Natural killer cell (primary cell): ENCODE measurements at places on chromosomes 7 and 10. TPM values are rescaled to one million over a fixed set of nuclear protein-coding genes. Genes with fewer than 3 reads are reported as not detected.

GRCh38 chr7:84669177-84669732, 474.7 kb upstream of the SEMA3A start:
- no peak overlapping the region for H3K4me3 ChIP-seq
- H3K4me1 ChIP-seq, result no peaks in the 10 kb centered on the region
- H3K36me3 ChIP-seq, result no peaks in the 10 kb centered on the region
- DNase-seq, result no peak
- no peak overlapping the region for H3K27ac ChIP-seq

DNA sequence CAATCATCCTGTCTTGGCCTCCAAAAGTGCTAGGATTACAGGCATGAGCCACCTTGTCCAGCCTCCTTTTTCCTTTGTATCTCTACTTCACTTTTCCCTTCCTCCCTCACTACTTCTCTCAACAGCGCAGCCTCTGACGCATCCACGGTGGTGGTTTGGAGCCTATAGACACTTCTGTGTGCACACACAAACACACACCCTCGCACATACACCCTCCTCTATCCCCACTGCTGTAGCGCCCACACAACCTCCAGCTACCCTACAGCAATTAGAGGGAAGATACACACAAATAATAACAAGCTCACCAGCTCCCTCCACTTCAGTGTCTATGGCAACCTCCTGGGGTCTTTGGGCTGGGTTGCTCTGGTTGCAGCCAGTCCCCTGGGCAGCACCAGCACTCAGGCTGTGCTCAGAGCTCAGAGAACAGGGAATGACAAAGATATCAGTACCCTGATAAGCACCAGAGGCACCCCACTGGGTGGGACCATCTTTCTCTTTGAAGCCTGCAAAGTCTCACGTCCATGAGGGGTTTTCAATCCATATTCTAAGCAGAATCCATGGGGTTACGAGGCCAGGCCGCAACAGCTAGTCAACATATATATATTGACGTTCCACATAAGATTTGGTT, 3.3 kb upstream of the CAMK2G start:
- DNase-seq, result no peak
- no peak overlapping the region for H3K4me3 ChIP-seq
- no peaks in the 10 kb centered on the region for H3K27me3 ChIP-seq
- no peaks in the 10 kb centered on the region for H3K36me3 ChIP-seq
- H3K27ac ChIP-seq, result no peak overlapping the region

- no peaks in the 10 kb centered on the region for H3K36me3 ChIP-seq
- H3K27me3 ChIP-seq, result no peaks in the 10 kb centered on the region
- H3K27ac ChIP-seq, result no peak overlapping the region
- no peak overlapping the region for H3K4me3 ChIP-seq
- DNase-seq, result peak; percentile 2
Measured at GRCh38 chr7:144255471-144255897, 9.1 kb downstream of the OR2A7 start.

GRCh38 chr10:104128214-104128613, 6.2 kb downstream of the SFR1 start:
- H3K4me3 ChIP-seq, result no peak overlapping the region
- peaks cover 2% of the 10 kb centered on the region for H3K36me3 ChIP-seq

DNA sequence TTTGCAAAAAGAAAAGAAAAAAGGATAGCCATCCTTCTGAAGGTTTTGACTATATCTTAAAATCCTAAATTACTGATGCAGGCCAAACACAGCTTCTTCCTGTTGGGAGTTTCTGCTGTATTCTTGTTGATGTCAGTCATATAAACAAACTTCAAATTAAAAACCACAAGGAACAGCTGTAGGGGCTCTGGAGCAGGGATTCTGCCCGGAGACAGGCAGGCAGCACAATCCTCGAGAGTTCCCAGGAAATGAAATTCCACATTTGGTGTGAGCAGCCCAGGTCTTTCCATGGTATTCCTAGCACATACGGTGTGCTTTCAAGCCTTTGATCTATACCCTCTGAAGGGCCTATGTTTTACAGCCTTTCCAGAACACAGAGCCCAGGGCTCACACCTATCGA, 43.2 kb downstream of the INSYN2A start:
- H3K27ac ChIP-seq, result no peak overlapping the region
- H3K4me1 ChIP-seq, result no peaks in the 10 kb centered on the region
- no peak for DNase-seq
- no peak overlapping the region for H3K4me3 ChIP-seq
- no peaks in the 10 kb centered on the region for H3K27me3 ChIP-seq
- no peaks in the 10 kb centered on the region for H3K36me3 ChIP-seq

DNA sequence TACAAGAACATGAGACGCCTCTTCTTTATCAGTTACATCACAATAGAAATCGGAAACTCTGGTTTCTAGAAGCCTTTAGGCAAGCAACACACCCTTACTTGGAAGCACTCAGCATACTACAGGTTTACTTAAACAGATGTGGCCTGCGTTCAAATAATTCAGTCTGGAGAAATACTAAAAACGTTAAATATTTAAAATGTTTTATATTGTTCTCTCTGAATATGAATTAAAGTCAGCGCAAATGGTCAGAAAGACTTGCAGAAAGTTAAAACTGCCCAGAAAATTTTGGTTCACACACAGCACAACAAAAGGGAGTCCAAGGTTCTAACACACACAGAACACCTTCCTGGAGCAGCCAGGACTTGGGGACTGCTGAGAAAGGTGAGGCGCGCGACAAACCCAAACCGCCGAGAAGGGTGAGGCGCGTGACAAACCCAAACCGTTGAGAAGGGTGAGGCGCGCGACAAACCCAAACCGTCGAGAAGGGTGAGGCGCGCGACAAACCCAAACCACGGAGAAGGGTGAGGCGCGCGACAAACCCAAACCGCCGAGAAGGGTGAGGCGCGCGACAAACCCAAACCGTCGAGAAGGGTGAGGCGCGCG, 25.8 kb downstream of the ESYT2 start:
- H3K4me3 ChIP-seq, result no peak overlapping the region
- peaks cover 28% of the 10 kb centered on the region for H3K4me1 ChIP-seq
- H3K27ac ChIP-seq, result peak overlapping the region; percentile 88
- DNase-seq, result peak; percentile 45
- H3K27me3 ChIP-seq, result no peaks in the 10 kb centered on the region
- peaks cover 16% of the 10 kb centered on the region for H3K36me3 ChIP-seq

DNA sequence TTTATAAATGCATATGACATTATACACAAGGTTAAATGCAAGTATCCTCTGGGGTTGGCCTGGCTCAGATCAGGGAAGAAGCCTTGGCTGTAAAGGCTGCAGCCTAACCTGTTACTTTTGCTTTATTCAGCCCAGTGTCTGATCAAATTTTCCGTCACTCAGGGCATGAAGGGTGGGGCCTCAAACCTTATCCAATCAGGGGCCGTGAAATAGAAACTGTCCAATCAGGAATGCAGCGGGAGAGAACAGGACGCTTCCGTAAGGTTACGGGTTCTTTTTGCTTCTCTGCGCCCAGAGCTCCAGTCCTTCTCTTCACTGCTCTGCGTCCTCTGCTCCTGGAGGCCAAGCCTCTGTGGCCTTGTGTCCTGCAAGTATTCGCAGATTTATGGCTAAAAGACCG, at the start of gene ZNF716:
ZNF716 (plus strand) TSS at position 274 of the 400 bp plus-strand sequence; CDS start at position 386, 112 bp downstream.
- H3K4me1 ChIP-seq, result no peaks in the 10 kb centered on the region
- H3K4me3 ChIP-seq, result no peak within 1 kb of the TSS
- H3K36me3 ChIP-seq, result no peaks in the 10 kb centered on the region

DNA sequence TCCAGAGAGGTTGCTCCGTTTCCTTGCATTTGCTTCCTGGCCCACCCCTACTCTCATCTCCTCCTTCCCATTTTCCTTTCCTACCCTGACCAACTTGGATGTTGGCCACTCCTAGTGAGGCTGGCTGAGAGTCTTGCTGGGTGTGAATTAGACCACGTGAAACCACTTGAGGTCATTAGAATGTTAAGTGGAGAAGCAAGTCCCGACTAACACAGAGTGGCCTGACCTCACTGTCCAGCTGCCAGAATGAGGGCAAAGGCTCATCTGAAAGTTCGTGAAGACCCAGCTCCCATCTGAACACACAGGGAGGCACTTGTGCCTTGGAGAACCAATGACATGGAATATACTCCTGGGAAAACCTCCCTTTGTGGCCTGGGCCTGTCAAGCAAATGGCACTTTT, 80.8 kb downstream of the WDR11 start:
- no peak for DNase-seq
- H3K4me3 ChIP-seq, result no peak overlapping the region
- no peaks in the 10 kb centered on the region for H3K27me3 ChIP-seq

GRCh38 chr10:130394832-130395231, 258.6 kb downstream of the GLRX3 start:
- H3K27ac ChIP-seq, result no peak overlapping the region
- H3K4me3 ChIP-seq, result no peak overlapping the region
- no peaks in the 10 kb centered on the region for H3K27me3 ChIP-seq
- no peak for DNase-seq
- no peaks in the 10 kb centered on the region for H3K36me3 ChIP-seq

GRCh38 chr10:129771991-129772431, 192.1 kb downstream of the EBF3 start:
- no peak overlapping the region for H3K27ac ChIP-seq
- no peaks in the 10 kb centered on the region for H3K4me1 ChIP-seq
- peaks cover 3% of the 10 kb centered on the region for H3K36me3 ChIP-seq
- H3K27me3 ChIP-seq, result no peaks in the 10 kb centered on the region
- peak; percentile 7 for DNase-seq

DNA sequence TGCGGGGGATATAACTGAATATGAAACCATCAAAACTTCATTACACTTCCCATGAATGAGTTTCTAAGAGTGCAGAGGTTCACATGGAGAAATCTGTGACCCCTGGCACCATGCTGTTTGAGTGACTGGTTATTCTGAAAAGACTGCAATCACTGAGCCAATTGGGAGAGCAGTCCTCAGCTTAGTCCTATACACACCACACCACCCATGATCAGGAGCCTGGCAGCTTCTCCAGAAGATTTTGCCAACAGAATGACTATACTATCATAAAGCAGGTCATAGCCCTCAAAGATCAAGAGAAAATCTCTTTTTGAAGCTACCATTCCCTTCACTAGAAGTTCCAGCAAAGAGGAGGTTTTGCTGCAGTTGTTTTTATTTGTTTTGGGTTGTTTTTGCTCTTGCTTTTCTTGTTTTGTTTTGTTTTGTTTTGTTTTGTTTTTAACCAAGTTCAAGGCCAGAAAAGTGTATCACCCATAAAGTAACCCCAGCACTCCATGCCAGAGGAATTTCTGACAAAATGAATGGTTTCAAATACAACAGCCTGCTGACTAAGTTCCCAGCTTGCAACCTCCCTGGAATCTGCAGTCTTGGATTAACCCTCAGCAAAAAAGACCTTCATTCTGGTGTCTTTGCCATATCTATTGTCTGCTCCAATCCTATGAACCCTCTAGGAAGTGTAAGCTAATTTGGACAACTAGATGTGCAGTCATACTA, 19.7 kb upstream of the HGF start:
- H3K4me1 ChIP-seq, result no peaks in the 10 kb centered on the region
- no peak for DNase-seq
- no peaks in the 10 kb centered on the region for H3K27me3 ChIP-seq
- H3K36me3 ChIP-seq, result no peaks in the 10 kb centered on the region

Gene ALDH18A1
- 33.4 TPM for total RNA-seq

DNA sequence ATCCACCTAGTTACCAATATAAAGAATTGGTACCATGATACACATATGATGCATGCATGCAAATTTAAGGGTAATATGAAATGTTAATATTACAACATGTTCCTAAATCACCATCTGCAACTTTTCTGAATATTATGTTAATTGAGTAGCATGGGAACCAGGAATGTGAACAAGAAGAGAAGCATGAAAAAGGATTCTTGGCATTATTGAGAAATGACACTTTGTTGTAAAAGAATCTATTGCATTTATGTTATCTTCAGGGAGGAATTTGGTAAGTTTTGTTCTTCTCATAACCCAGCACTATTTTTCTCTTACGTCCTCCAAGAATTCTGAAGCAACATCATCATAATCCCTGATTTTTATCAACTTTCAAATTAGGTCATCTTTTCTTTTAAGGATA, 159.9 kb upstream of the SLC25A13 start:
- no peaks in the 10 kb centered on the region for H3K36me3 ChIP-seq
- no peak for DNase-seq
- no peaks in the 10 kb centered on the region for H3K27me3 ChIP-seq

DNA sequence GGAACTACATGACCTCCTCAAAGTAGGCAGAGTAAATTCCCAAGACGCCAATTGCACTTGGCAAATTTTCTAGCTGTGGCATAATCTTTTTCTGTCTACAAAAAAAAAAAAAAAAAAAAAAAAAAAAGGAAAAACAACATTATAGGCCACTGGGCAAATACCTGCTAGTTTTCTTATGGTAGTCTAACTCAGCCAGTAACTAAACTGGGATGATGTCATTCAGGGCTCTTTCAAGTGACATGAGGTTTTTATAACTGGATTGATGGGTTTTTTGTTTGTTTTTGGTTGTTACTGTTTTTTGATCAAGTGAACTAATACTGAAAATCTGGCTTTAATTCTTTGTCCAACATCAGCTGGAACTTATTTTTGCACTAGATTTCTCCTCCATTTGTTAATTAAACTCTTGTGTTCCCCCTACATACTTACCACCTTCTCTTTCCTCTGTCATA, 7.4 kb upstream of the VIM start:
- no peaks in the 10 kb centered on the region for H3K27me3 ChIP-seq
- no peak overlapping the region for H3K4me3 ChIP-seq
- no peaks in the 10 kb centered on the region for H3K36me3 ChIP-seq

GRCh38 chr7:117283371-117283770, 39.5 kb downstream of the WNT2 start:
- no peak overlapping the region for H3K4me3 ChIP-seq
- H3K27me3 ChIP-seq, result no peaks in the 10 kb centered on the region
- no peak overlapping the region for H3K27ac ChIP-seq
- no peaks in the 10 kb centered on the region for H3K36me3 ChIP-seq

Gene TEX47
- total RNA-seq, result not detected

GRCh38 chr10:132057191-132057681, 8.5 kb upstream of the JAKMIP3 start:
- no peaks in the 10 kb centered on the region for H3K36me3 ChIP-seq
- no peak overlapping the region for H3K27ac ChIP-seq
- H3K4me3 ChIP-seq, result no peak overlapping the region
- H3K4me1 ChIP-seq, result no peaks in the 10 kb centered on the region
- no peak for DNase-seq

Gene SPDYE9
- not detected for total RNA-seq

Gene GDF10
- not detected for total RNA-seq

- peaks cover 2% of the 10 kb centered on the region for H3K36me3 ChIP-seq
- no peaks in the 10 kb centered on the region for H3K4me1 ChIP-seq
Measured at GRCh38 chr10:28217848-28218247, 85.0 kb downstream of the MPP7 start.
